Sciatic nerve (tissue), 2 donors: ENCODE measurements at places on chromosomes 2 and 18.

GRCh38 chr2:55992455-55992854 lies 68.9 kb upstream of the EFEMP1 start:
- DNase-seq, result no peak

- DNase-seq, result no peak
These were observed 13.6 kb downstream of the FHOD3 start for GRCh38 chr18:36311026-36311570.

DNA sequence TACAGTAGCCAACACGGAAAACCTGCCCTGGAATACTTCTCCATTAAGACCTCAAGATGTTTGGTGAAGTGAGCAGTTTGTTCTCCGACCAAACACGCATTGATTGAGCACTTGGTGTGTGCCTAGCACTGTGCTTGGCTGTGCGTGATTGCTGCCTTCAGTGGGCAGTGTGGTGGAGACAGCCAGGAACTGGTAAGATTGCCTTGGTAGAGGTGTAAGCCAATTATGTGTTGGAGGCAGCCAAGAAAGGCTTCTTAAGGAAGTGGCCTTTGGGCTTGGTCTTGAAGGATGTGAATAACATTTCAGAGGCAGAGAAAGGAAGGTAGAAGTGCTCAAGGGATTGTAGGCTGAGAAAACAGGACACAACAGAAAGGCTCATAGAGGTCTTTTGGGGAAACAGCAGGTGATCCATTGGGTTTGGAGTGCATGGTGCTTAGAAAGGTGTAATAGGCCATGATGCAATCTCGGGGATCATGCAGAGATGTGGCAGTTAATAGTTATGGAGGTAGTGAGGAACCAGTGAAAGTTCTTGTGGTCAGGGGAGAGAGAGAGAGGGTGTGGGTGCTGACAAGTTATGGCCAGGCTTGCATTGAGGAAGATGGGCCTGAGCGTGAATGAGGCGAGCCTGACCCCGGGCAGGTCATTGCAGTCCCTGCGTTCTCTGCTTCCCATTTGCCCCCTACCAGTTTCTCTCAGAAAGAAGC lies 6.3 kb downstream of the B3GNT2 start:
- no peak for DNase-seq

- no peak for DNase-seq
These were observed 223.0 kb downstream of the UBE2E3 start for GRCh38 chr2:181203412-181203811.

DNA sequence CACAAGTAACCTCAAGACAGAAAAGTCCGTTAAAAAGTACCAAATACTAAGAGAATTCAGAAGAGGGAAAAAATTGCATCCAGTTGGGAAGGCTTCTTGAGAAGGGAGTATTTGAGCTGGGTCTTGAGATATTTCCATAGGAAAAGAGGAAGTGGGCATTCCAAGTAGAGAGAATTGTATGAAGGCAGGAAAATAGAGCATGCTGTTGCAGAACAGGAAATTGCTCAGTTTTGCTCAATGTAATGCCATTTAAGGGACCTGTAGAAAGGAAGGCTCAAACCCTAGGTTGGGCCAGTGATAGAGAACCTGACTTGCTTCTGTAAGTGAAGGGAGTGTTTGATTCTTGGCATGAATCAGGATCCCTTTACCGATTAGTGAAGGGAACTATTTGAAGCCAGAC lies 1.0 kb upstream of the ZC3H8 start:
- DNase-seq, result no peak

DNA sequence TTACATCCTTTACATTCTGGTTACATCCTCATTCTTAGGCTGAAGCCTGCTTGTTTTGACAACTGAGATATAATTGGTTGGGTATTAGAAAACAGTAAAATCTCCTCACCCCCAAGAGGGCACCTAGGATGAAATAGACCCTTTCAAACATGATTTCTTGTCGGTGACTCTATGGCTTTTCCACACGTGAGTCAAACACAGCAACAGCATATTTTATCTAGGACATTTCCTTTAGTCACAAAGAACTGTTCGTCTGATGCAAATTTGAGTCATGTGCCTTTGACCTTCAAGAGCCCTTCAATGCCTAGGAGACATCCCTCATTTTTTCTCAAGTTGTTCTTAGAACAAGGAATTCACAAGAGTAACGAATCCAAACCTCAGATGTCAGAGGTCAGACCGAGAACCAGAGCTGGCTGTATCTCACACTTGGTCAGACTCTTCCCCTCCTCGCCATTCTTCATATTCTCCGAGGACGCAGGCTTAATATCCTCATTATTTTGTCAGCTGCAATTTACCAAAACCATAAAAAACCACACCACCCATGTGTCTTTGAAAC lies 60.5 kb upstream of the ALKAL2 start:
- DNase-seq, result no peak

- DNase-seq, result no peak
These were observed 152.8 kb upstream of the STK17B start for GRCh38 chr2:196324211-196324610.

DNA sequence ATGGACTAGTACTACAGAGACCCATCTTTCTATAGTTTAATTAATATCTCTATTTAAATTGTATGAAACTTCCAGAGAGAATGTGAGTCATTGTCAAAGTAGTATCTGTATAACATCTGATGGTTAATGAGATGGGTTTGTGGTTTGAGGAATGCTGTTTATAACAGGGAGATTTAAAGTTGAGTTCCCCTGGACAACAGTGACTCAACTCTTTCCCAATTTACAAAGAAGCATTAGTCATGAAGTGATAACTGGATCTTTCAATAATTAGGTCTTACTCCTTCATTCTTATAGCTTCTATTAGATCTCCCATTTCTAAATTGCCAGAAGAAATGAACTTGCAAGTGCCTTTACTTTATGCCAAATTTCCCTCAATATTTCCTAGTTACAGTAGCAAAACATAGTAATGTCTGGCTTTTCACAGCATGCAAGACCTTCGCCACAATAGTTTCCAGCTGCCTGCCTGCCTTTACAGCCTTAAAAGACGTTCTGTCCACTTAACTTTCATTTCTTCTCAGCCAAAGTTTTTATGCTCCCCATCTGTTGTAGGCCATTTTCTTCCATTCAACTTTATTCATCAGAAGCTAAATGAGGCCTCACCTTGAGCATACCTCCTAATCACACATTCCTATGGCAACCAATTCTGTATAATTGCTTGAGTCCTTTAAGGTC lies 47.7 kb upstream of the WDR75 start:
- no peak for DNase-seq

GRCh38 chr2:197498235-197498936 lies 1.3 kb downstream of the HSPD1 start:
- no peak for DNase-seq

GRCh38 chr18:50855976-50856757 lies 22.8 kb upstream of the ME2 start:
- DNase-seq, result no peak

GRCh38 chr2:192286093-192286701 lies 91.5 kb upstream of the TMEFF2 start:
- no peak for DNase-seq

DNA sequence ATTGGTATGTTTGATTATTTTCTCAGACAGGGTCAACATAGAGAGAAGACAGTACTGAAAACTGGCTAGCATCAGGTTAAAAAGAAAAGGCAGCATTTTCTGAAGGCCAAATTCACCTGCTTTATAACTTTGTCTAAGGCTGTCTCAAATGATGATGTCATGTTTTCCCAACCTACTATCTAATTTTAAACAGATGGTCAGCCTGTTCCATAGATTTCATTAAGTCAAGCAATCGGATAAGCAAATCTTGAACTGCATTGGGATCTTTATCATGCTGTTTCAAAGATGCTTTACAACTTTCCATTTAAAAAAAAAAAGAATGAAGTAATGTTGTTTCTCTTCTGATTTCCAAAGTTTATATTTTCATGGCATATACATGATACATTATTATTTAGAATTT lies 56.3 kb upstream of the SPOPL start:
- DNase-seq, result no peak

DNA sequence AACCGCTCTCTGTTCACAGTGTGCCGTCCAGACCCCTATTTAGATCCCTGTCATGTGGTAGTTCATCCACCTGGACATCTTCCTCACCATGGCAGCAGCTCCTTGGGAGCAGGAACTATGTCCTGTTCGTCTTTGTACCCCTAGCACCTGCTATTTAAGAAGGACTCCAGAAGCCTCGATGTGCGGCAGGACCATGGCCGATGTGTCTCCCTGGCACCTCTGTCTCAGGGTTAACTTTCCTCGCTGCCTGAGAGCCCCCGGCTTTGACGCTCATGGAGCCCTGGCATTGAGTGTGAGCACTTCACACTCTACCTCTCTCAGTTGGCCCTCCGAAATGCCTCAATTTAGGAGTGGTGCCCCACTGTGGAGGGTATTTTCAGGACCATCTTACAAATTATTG lies 152.0 kb downstream of the FAM210A start:
- no peak for DNase-seq

- no peak for DNase-seq
These were observed 33.4 kb upstream of the ITGA6 start for GRCh38 chr2:172394002-172394401.

- no peak for DNase-seq
These were observed 7.1 kb downstream of the NEURL3 start for GRCh38 chr2:96498021-96498431.

DNA sequence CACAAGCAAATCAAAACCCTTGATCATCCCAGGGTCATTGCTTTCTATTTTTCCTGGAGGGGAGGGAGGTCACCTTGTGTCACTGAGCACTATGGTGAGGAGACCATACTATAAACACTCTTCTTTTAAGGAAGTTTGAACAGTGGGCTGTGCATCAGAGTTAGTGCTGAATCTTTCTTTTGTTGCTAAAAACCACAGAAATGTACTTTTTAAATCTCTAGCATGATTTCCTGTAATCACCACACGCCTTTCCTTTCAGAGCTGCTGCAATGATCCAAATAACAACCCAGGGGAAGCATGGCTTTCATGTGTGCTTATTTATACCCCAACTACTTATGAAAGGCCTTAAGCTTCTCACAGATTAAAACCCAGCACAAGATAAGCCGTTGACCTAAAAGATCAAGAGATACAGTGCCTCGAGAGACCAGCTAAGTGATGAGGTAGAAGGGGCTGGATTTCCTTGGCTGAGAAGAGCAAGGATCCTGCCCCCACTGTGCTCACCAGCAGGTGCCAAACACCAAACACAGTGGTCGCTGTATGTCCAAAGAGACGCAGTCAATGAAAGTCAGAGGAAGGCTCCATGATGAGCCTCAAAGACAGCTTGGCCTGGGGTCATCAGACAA lies 34.7 kb downstream of the TRABD2A start:
- peak; percentile 21 for DNase-seq

GRCh38 chr2:180208841-180209240 lies 201.7 kb upstream of the CWC22 start:
- no peak for DNase-seq

DNA sequence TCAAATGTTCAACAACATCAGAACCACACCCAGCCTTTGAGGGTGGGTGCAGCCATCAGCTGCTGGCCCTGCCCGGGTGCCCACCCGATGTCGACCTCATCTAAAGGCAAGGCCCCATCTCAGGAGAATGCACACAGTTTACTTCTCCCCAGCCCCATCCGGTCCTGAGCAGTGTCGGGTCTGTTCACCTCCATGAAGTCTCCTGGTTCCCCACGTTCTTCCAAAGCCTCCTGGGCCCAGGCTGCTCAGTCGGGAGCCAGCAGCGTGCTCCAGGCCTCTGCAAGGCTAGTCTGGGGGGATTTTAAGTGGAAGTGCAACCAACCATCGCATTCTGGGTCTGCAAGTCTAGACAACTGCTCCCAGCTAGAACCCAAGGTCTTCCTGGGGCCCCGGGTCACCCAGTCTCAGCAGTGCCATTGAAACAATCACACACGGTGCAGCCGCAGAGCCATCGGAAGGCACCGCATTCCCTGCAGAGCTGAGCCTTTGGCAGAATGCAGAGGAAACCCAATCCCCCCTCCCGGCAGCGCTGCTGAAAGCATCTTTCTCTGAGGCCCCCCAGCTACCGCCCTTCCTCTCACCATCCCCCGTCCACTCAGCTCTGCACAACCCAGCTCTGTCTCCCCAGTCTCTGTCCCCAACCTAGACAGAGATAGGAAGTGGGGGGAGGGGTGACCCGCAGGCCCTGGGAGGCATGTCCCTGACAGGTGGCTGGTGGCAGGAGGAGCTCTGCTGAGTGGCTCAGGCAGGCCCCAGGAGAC lies 8.5 kb downstream of the ESPNL start:
- peak; percentile 55 for DNase-seq

GRCh38 chr2:42345986-42346385 lies 15.0 kb downstream of the COX7A2L start:
- no peak for DNase-seq

DNA sequence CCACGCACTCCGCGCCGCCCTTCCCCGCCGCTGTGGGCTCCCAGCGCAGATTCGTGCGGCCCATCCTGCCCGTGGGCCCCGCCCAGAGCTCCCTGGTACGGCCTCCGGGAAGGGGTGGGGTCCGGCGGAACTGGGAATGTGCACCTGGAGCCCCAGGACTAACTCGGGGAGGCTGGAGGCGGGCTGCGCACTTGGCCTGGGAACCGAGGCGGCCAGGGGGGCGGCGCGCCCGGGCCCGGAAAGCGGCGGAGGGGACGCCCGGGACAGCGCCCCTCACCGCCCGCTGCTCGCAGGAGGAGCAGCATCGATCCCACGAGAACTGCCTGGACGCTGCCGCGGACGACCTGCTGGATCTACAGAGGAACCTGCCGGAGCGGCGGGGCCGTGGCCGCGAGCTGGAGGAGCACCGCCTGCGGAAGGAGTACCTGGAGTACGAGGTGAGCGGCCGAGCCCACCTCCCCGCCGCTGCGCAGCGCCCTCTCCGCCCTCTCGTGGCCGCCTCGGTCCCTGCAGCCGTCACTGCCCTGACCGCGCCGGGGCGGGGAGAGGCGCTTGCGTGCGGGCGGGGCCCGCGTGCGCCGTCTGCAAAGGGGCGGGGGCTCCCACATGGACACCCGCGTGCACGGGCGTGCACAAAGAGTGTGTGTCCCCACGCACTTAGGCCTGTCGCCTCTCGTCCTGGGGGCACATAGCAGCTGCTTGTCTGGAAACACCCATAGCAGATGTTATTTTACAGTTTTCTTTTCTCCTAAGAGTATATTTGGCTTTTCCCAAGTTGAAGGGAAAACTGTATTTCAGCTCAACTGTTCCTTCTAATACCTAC lies 25.2 kb downstream of the PSD4 start:
- peak; percentile 92 for DNase-seq

DNA sequence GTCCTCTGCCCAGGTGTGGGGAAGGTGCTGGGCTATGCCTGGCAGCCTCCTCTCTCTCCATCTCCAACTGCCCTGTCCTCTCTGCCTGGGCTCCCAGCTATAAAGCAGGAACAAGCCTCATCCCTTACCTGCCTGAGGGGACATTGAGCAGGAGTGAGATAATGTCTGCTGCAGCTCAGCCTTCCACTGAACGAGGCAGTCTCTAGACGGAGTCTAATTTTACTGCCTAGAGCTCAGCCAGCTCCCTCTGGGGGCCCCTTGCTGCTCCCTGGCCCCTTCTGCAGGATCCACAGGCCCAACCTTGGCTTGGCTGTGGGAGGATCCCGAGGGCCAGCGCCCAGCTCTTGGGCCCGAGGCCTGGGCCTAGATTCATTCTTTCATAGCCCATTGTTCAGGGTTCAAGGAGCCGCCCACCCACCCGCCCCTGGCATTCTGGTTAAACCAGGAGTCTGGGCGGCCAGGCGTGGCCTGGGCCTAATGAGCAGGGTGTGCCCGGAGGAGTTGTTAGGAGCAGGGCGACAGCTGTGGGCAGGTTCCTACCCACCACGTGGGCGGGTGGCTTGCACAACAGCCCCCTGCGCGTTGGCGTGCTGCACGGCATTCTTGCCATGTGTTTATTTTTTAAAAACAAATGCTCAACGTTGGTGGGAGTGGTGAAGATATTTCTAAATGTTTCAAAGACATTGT lies 44.6 kb downstream of the FOSL2 start:
- no peak for DNase-seq
